ENCODE measurements at places on chromosomes 2 and 18.

DNA sequence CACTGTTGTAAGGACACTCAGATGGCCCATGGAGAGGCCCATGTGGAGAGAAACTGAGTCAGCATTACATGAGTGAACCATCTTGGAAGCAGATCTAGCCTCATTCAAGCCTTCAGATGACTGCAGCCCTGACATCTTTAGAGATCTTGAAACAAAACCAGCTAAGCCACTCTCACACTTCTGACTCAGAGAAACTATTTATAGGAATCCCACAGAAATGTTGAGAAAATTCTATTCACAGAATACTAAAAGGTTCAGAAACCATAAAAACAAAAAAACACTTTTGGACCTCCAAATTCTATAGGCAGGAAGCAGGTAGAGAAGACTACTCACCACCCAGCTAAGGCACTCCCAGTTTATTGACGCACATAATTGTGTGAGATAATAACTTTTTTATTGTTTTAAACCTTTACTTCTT, 8.7 kb downstream of the TMEM169 start:
- no peak for DNase-seq

DNA sequence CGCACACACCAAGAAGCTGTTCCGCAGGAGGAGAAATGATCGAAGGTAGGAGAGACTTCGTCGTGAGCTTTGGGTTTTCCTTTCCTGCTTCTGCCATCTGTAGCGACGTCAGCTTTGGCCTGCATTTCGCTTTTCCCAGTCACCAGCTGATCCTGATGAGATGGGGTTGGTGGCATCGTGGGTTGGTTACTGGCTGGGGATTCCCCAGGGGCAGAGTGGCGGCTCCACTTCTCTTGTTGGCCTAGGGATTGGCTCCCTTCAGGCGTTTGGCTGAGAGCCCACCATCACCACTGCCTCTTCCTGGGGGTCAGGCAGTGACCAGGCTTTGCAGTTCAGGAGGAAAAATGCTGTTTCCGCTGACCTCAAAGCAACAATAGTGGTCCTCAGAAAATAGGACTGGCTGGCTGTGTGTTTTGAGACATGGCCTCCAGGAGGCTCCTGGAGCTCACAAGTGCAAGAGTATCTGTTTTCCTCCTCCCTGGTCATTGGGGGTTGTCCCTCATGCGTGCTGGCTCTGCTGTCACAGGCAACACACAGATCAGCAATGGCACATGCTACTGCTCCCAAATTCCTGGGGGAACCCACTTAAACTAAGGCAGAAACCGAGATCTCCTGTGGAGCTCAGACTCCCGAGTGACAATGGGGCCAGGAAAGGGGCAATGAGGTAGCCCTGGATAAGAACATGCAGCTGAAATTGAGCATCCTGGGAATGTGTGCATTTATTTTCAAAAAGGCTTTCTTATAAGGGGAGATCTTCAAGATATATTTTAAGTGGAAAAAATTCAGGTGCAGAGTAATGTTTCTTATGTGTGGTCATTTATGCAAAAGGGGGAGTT, 173.0 kb downstream of the CTIF start:
- DNase-seq: peak; percentile 43

GRCh38 chr2:17272652-17273525, 245.4 kb downstream of the RAD51AP2 start:
- no peak for DNase-seq

- no peak for DNase-seq
Observed at GRCh38 chr2:165575044-165575615, 105.6 kb downstream of the CSRNP3 start.

DNA sequence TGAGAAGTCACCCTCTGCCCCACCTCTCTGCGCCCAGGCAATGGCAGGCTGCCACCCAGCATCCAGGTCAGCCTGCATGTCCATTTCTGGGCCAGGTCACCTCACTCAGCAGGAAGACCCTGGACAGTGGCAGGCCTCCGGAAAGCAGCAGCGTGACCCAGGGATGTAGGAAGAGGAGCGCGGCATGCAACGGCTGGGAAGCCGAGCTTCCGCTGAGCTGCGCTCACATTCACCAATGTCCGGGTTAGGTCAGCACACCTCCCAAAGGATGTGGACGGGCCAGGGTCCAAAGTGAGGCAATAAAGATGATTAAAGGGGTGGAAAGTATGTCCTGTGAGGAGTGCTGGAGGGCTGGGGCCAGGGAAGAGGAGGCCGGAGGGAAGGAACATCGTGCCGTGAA, 174.5 kb downstream of the CTIF start:
- DNase-seq: no peak
